ENCODE measurements at places on chromosomes 3 and 15.

DNA sequence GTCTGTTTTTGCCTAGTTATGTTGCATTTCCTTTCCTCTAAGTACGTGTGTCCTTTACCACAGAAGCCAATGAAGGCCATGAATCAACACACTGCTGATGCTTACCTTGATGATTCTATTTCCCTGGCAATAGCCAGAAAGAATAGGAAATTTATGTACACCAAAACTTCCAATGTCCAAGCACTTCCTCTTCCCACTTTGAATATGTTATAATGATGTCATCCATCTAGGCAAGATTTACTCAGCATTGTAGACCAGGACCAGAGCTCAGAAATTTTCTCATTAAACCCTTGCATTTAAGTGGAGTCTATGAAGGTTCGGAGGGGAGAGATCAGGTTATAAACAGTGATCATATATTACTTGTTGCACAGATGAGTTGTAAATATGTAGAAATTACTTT lies 126.0 kb downstream of the THRB start:
- no peak for DNase-seq

- DNase-seq: no peak
Measured at GRCh38 chr3:71695000-71695482, 30.2 kb downstream of the EIF4E3 start.

- no peak for DNase-seq
Measured at GRCh38 chr3:131031660-131032059, 5.0 kb downstream of the NEK11 start.

- no peak for DNase-seq
Measured at GRCh38 chr15:89433686-89434085, 62.7 kb downstream of the RHCG start.

- DNase-seq: no peak
Measured at GRCh38 chr3:121018917-121019321, 110.9 kb downstream of the STXBP5L start.

DNA sequence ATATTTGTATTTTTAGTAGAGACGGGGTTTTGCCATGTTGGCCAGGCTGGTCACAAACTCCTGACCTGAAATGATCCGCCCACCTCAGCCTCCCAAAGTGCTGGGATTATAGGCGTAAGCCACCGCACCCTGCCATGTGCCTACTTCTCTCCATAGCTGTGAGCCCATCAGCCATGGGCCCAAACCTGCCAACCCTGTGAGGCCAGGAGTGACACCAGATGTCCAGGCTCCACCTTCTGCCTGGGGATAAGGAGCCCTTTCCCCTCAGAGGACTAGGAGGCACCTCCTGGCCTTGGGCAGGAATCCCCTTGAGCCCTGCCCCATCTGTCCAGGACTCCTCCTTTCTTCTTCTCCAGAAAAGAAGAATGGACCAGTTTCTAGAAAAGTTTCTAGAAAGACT lies 14.2 kb upstream of the RFT1 start:
- no peak for DNase-seq

GRCh38 chr15:81752974-81753373 lies 292.8 kb downstream of the MEX3B start:
- no peak for DNase-seq

- no peak for DNase-seq
Measured at GRCh38 chr15:52343831-52344230, 48.2 kb upstream of the MYO5C start.

DNA sequence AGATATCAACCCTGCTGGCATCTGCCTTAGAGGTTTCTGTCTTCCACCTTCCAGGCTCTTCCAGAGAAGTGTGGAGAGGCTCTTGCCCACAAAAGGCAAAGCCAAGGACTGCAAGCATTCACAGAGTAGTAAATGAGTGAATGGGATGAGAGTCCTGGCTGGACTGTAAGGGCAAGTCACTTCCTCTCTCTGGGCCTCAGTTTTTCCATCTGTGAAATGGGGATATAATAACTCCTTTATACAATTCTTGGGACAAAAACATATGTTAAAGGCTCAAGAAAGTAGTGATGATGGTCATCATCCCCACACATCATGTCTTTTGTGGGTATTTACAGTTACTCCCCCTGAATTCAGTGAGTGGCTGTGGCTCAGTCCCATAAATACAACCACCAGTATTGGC lies 10.7 kb upstream of the FGD5 start:
- no peak for DNase-seq

DNA sequence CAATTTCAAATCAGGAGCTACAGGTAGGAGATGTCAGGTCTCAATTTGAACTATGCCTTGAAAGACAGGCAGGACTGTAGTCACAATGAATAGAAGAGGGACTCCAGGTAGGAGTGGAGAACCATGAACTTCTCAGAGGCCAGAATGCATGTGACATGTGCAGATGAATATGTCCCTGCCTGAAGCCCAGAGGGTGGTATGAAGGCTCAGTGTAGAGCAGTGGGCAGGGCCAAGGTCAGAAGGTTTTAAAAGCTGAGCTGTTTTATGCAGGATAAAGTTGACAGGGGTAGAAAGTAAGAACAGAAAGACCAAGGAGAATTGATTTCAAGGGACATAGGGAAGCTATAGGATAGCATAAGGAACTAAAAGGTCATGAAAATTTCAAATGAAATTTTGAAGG lies 30.8 kb downstream of the CLK3 start:
- DNase-seq: no peak

GRCh38 chr3:26280517-26280916 lies 342.1 kb upstream of the LRRC3B start:
- peak; percentile 2 for DNase-seq

GRCh38 chr3:140910860-140911259 lies 30.8 kb upstream of the SLC25A36 start:
- DNase-seq: no peak

DNA sequence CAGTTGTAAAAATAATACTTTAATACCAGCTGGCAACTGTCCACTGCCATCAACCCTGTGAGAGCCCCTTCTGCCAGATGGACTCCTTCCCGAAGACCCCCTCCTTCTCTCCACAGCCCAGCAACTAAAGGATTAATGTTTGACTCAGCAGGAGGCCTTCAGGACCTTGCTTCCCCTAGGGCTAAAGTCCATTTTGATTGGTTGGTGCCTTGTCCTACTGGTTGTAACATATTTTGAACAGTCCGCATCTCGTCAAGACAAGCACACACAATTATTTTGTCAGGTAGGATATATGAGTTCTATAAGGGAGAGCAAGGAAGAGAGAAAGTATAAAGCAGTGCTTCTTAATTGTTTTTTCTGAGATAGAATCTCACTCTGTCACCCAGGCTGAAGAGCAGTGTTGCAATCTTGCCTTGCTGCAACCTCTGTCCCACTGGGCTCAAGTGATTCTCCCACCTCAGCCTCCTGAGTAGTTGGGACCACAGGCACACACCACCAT lies 18.6 kb downstream of the ACOX2 start:
- DNase-seq: peak; percentile 48

DNA sequence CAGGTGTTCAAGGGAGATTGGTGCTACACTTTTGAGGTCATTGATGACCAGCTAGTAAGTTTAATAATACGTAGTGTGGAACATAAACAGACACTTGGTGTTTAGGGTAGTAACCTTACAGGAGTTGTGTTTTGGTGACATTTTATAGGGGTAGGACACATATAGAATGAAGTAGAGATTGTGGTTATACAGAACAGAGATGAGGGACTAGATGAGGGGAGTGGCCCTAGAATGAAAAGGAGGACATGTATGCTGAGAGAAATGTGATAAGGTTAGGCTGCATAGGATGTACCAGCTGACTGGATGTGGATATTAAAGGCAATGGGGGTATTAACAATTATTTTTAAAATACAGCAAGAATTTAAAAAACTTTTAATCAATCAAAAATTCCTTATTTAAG lies 8.0 kb downstream of the MBNL1 start:
- DNase-seq: no peak

- DNase-seq: no peak
Measured at GRCh38 chr3:76310667-76311066, 525.3 kb upstream of the ZNF717 start.

- DNase-seq: peak; percentile 51
Measured at GRCh38 chr3:196740481-196741248, 1.0 kb downstream of the PAK2 start.

GRCh38 chr15:95227235-95227634 lies 995.9 kb downstream of the MCTP2 start:
- DNase-seq: peak; percentile 10

DNA sequence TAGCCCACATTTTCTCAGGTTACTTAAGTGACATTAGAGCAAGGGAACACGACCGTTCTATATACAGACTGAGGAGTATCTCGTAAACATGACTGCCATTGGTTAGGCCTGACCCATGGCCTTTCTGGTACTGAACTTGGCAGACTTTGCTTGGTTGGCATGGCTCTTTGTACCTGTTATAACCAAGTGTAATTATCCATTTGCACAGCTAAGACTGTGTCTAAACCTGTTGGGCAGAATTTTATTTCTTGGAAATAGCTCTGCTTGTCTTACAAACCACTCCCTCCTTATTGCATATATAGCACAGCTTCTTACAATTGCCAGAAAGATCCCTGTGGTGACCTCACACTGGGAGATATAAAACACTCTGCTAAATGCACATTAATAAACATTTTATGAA lies 106.9 kb downstream of the P2RY1 start:
- no peak for DNase-seq

GRCh38 chr3:42660898-42661297 lies 7.4 kb downstream of the ZBTB47 start:
- peak; percentile 57 for DNase-seq

GRCh38 chr3:128341659-128342395 lies 124.9 kb downstream of the DNAJB8 start:
- no peak for DNase-seq

- DNase-seq: peak; percentile 69
Measured at GRCh38 chr15:101014921-101015841, 96.0 kb downstream of the LRRK1 start.

- DNase-seq: no peak
Measured at GRCh38 chr3:121648219-121648958, 12.3 kb downstream of the HCLS1 start.

GRCh38 chr3:59424268-59425010 lies 374.6 kb upstream of the CFAP20DC start:
- DNase-seq: no peak

DNA sequence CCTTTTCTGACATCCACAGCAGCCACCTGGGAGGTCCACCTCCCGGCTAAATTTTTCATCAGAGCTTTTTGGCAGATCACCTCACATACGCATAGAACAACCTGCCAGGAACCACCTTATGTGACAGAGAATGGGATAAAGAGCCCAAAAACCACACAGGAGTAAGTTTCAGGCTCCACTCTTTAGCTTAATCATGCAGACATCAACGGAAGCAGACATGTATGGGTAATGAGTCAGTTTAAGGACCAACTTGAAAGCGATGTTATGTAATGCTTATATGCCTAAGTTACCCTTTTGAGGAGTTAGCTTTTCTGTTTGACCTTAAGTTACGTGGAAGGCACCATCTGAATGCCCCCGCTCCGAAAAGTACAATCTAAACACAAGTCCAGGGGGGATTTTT lies 183.3 kb upstream of the BHLHE40 start:
- DNase-seq: peak; percentile 22

DNA sequence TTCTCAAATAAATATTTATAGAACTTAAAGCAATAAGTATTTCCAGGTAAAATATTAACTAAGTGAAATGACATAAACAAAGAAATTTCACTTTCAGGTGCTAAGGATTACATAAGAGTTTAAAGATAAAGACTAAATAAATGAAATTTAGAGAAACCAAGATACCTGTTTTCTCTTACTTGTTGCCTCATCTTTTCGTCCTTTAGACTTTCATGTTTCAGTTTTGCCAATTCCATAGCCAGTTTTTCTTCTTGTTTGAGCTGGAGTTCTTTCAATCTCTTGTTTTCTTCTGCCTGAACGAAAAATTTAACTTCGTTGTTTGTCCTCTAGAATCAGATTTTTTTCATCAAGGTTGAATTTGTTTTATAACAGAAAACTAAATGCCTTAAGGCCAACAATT lies 8.7 kb downstream of the MNS1 start:
- DNase-seq: no peak

DNA sequence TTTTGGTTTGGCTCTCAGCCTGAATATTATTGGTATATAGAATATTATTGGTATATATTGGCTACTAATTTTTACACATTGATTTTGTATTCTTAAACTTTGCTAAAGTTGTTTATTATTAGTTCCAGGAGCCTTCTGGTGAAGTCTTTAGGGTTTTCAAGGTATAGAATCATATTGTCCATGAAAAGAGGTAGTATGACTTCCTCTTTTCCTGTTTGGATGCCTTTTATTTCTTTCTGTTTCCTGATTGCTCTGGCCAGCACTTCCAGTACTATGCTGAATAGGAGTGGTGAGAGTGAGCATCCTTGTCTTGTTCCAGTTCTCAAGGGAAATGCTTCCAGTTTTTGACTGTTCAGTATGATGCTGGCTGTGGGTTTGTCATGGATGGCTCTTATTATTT lies 107.3 kb upstream of the LIPC start:
- DNase-seq: no peak

GRCh38 chr3:105798381-105798934 lies 70.4 kb downstream of the CBLB start:
- DNase-seq: peak; percentile 57

DNA sequence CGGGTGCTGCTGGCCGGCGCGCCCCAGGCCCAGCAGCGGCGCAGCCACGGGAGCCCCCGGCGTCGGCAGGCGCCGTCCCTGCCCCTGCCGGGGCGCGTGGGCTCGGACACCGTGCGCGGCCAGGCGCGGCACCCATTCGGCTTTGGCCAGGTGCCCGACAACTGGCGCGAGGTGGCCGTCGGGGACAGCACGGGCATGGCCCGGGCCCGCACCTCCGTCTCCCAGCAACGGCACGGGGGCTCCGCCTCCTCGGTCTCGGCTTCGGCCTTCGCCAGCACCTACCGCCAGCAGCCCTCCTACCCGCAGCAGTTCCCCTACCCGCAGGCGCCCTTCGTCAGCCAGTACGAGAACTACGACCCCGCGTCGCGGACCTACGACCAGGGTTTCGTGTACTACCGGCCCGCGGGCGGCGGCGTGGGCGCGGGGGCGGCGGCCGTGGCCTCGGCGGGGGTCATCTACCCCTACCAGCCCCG lies 777 bp downstream of the LOXL1 start:
- peak; percentile 57 for DNase-seq

DNA sequence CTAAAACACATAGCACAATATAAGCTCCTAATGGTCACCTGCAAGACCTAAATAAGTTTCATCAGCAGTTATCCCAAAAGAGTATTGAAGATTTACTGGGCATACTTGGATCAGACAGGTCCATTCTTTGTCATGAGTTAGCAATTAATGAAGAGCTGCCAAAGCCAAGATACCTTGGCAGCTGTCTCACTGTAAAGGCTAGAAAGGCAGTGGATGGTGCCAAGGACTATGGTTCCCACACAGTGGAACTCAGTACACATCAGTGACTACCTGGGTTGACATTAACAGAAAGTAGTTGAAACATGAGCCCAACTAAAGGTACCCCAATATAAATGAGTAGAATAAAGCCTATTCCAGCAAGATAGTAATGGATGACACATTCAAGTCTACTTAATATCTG lies 41.1 kb upstream of the TMCO5A start:
- DNase-seq: no peak

DNA sequence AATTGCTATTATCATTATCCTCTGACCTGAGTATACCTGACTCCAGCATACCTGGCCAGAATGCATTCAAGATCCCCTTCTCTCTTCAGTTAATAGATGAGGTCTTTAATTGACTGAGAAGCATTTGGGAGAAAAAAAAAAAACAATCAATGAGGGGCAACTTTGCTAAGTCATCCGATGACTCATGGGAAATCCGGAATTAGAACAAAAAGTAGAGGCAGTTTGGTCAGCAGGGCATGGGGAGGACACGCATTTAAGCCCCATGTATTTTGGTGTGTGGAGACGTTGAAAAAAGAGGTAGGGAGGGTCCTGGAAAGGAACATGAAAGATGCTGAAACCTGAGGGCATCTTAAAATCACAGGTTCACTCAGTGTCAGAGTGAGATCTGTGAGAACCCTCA lies 256.2 kb downstream of the RORA start:
- DNase-seq: peak; percentile 13
